ENCODE measurements at places on chromosomes 4 and X.

DNA sequence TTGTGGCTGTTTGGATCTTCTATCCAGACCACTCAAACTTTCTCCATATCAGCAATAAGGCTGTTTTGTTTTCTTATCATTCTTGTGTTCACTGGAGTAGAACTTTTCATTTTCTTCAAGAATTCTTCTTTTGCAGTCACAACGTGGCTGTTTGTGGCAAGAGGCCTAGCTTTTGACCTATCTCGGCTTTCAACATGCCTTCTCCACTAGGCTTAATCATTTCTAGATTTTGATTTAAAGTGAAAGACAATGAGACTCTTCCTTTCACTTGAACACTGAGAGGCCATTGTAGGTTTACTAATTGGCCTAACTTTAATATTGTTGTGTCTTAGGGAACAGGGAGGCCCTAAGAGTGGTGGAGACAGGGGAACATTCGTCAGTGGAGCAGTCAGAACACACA lies 19.1 kb downstream of the FGF2 start:
- no peak for DNase-seq

DNA sequence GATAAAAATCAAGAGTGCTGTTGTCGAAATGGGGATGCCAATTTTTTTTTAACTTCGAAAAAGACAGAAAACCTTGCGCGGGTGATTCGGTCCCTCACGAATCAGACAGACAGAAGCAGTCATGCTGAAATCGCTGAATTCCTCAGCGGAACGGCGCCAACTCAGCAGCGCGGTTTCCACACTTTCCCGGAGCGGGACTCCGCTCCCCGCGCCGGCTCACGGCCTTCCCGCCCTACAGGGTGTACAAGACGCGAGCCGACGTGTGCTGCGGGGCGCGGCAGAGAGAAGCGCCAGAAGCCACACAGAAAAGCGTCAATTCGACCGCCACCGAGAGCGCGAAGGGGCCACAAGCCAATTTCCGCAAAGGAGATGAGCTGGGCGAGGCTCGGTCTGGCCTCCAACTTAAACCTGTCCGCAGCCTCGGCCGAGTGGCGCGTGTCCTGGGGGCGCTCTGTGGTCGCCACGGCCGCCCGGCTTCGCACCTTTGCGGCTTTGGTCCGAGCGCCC lies 1.3 kb downstream of the NEXMIF start:
- no peak for DNase-seq

- DNase-seq = no peak
These were observed 30.6 kb downstream of the TBL1X start for GRCh38 chrX:9495496-9495895.

- no peak for DNase-seq
These were observed 81.2 kb downstream of the LDB2 start for GRCh38 chr4:16817286-16817685.

DNA sequence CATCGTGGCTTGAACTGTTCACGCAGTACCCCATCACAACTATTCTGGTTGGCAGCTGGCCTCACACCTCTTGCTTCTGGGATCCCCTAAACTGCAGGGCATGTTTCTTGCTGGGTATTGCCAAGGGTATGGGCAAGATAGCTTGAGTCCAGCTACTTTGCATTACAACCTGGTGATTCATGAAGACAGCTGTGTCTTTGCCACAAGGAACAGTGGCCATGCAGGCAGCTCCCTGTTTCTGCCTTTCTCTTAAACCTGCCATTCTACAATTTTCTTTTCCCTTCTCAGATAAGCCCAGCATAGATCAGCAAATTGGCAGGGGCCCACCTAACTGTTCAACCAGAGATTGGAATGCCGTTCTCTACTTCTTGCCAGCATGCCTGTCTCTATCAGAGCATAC lies 42.8 kb downstream of the TENM3 start:
- DNase-seq = no peak

DNA sequence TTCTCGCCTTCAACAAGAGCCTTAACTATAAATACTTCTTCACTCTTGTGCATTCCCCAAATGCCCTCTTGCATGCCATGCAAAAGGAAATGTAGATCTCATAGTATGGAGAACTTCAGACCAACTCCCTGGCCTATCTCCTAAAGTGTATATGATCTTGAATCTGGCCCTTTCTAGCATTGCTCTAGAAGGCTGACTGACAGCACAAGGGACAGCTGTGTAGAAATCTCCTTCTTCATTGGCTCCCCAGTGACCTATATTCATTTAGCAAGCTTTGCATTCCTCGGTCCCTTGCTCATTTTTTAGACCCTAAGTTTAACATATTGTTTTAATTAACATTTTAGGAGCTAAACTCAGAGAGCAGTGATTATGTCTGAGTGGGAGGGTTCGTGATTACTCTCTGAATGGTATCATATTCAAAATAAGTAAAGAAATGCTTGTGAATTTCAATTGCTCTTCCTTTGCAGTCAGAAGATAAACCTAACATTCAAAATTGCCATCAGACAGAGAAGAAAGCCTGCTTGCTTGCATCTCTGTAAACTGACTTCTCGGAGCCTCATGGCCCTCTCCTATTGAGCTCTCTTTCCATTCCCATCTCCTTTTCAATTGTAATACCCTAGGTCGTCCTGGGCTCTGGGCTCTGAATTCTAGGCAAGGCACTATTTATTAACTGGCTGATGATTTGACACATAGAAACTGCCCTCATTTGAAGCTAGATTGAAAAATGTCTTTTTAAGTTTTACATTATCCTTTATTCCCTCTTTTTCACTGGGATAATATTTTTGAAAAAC lies 120.3 kb upstream of the PRKG2 start:
- no peak for DNase-seq

DNA sequence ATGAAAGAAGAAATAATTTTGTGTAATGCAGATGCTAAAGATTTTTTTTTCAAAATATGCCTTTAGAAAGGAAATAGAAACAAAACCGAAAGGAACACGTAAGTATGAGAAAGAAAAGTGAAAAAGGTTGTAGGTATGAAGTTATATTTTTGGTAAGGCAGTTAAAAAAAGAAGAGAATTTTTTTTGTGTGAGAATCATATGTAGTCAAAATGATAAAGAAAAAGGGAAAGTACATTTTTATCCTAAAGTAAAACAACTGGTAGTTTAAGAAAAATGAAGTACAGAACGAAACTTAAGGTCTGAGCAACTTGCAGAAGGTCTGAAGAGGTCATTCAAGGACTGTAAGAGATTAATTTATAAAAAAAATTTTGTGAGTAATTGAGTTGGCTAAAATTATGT lies 164.0 kb upstream of the TRAM1L1 start:
- DNase-seq = no peak

DNA sequence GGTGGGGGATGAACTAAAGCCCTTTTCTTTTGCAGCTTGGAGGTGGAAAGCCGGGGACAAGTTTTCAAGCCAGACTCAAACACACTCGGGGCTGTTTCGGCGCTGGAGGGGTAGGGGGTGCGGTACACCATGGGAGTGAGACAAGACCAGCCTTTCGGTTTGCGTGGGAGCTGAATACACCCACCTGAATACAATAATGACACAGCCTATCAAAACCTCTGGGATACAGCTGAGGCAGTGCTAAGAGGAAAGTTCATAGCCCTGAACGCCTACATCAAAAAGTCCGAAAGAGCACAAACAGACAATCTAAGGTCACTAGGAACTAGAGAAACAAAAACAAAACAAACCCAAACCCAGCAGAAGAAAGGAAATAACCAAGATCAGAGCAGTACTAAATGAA lies 163.3 kb downstream of the ATRX start:
- DNase-seq = no peak
